T-helper 2 cell treated with Interferon-gamma antibody and Interleukin-4, amounts not matched to agents 100 ng/mL and 5 ng/mL, for 36 hours (primary cell): ENCODE measurements at places on chromosomes 7 and 10. TPM values are rescaled to one million over a fixed set of nuclear protein-coding genes. Genes with fewer than 3 reads are reported as not detected.

Gene KIF11
- total RNA-seq: 76.2 and 76.5 TPM in 2 replicates

Gene AKR1B15
- not detected in 2 replicates for total RNA-seq

Gene SUPV3L1
- 42.2 and 43.8 TPM in 2 replicates for total RNA-seq

Gene AKR1C1
- 1.7 and 1.9 TPM in 2 replicates for total RNA-seq

Gene LIPM
- total RNA-seq: not detected in 2 replicates

Gene AS3MT
- total RNA-seq: 0.36 TPM in 1 of 2 replicates, not detected in the other

Gene SYT15B
- total RNA-seq: 0.07 and 0.27 TPM in 2 replicates
